Occipital lobe (tissue), 3 donors: ENCODE measurements at places on chromosomes 5 and 9.

DNA sequence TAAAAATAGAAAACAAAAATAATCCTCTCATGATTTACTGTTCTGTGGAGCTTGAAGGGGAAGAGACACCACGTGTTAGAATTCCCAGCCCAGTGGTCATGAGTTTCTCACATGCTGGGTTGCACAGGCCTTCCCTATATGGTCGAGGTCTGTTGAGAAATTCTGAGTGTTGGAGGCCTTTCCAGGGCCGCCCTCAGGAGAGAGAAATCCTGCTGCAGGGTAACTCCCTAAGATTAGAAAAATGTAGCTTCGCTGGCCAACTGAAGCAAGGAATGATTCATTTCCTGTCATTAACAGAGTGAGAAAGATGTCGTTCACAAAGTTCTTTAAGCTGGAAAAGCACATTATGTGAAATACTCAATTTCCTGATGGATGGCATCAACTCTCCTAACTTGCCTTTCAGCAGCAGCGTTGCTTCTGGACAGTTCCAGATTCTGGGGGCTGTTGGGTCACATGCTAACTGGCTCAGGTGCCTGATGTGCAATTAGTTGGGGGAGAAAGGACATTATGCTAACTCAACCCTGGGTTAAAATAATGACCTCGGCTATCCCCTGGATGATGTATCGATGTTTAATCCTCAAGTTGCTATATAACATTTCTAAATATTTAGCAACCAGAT, 104.8 kb upstream of the CD180 start:
- no peak for DNase-seq

DNA sequence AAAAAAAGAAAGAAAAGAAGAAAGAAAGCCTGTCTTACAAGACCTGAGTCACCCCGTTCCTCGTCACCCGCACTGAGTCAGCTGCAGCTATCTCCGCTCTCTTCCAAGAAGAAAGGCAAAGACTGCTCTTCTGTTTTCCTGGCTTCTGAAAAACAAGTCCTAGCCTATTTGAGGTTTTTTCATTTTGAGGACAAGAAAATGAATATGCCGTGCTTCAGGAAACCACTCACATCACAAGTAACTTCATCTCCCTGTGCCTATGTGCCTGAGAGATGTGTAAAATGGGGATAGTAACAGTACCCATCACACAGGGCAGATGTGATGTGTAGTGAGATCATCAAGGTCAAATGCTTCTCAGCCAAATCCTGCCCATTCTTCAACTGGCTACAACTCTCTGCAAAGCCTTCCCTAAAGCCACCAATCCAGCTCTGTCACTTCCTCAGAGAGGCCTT, 78.4 kb downstream of the GLDC start:
- no peak for DNase-seq

GRCh38 chr5:118088448-118088847, 899.9 kb downstream of the DTWD2 start:
- DNase-seq = no peak

DNA sequence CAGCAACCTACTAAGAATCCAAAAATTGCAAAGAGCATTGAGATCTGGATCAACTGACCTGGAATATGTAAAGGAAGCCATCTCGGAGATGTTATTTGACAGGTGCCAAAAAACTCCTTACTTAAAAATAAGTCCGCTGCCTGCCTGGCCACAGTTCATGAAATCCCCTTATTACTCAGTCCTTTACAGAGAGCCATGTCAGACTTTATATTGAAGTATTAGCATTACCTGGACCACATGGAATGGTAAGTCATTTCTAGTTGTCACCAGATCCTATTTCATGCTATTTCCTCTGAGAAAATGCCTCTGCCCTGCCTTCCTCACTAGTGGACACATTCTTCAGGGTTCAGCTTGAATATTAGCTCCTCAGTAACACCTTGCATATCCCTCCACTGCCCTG, 115.7 kb downstream of the DEPDC1B start:
- no peak for DNase-seq

DNA sequence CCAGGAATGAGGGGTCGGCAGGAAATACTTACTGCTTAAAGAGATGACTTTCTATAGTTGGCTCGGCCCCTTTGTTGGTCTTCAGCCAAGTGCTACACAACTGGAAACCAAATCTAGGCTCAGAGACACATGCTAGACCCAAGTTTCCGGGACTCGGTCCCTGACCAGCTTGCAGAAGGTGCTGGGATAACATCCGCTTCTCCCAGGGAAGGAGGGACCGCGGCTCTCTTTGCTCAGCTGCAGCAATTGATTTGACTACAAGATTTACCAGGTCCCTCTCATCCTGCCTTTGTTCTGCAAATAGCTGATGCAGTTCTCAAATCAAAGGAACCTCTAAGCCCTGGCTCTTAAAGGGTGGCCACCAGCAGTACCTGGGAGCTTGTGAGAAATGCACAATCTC, 314.7 kb downstream of the MLLT3 start:
- no peak for DNase-seq

GRCh38 chr9:127955294-127956015, 17.8 kb upstream of the DPM2 start:
- DNase-seq = peak; percentile 81

- no peak for DNase-seq
Observed at GRCh38 chr9:133221177-133221809, 12.2 kb upstream of the OBP2B start.

DNA sequence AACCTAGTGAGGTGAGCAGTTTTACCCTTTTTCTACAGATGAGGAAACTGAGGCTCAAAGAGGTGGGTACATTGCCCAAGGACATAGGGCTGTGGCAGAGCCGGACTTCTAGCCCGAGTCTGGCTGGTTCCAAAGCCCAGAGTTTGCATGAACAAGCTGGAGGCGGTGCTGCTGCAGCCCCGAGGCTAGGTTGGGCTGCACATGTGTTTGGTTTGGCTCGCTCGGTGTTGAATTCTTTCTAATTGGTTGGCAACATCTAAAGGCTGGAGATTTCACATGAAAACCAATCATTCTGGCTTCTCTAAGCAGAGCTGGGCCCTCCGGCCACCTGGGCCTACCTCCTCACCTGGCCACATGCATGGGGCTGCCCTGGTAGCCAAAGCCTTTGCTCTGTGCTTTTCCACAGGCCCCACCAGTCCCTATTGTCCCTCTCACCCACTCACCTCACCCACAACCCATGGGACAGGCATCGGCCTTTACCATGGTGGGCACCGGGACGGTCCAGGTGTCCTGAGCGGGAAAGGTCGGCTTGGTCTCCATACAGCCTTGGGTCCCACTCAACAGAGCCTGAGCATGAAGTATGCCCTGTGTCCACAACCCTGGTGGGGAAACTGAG, 262.3 kb downstream of the NSG2 start:
- no peak for DNase-seq

DNA sequence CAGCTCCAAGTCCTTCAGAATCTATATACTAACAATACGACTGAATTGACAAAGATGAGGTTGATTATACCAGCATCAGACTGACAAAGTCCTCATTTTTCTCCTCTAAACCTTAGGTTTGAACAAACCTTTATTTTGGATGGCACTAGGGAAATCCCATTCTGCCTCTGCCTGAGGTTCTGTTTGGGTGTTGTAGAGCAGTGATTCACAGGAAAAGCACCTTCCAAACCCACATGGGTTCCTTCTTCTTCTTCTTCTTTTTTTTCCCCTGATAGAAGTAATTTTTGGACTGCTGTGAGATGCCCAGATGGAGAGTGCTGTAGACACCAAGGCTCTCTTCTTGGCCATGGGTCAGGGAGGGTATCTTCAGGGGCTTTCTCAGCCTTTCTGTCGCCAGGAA, 164.9 kb upstream of the PAPPA start:
- DNase-seq = no peak

DNA sequence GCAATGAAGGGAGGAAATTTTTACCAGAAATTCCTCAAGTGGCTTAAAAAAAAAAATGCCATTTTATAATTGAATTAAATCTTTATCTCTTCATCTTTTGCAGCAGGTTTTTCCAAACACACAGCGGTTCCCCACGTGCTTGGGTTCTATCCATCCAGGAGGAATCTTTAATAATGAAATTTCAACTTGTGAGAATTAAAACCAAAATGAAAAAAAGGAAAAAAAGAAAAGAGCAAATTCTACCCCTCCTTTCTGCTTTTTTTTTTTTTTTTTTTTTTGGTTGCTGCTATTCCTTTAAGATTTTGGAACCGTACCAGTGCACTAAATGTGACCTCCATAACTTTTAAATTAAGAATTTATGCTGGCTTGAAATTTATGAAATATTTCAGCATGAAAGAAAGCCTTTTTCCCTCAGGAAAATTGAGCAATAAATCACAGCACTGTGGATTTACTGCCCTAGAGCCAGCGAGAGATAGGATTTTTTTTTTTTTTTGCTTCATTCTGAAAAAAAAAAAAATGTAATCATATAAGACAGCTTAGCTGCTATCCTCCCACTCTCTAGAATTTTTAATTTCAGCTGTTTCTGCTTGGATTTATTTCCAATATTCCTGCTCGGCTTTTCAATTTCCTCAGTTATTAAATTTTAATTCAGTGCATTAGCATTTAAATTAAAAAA, 88.5 kb downstream of the ZNF618 start:
- no peak for DNase-seq
